A549 treated with AZD2906 at 1 μM for 4 hours (cell line): ENCODE measurements at places on chromosomes 1 and 21. TPM values are rescaled to one million over a fixed set of nuclear protein-coding genes. Genes with fewer than 3 reads are reported as not detected.

Gene RXFP4
- not detected in 5 replicates for total RNA-seq

Gene WNT2B
- total RNA-seq: 0.19 to 0.42 TPM (median 0.20 TPM) in 5 replicates

Gene DMBX1
- total RNA-seq: 0.49 to 0.93 TPM (median 0.82 TPM) in 5 replicates

Gene VWA5B1
- total RNA-seq: not detected in 5 replicates

Gene IRF6
- total RNA-seq: 0.13 to 0.30 TPM (median 0.15 TPM) in 5 replicates

Gene SLC44A5
- 0.03 to 0.05 TPM (median 0.04 TPM) in 4 of 5 replicates, not detected in the other for total RNA-seq

Gene HTR6
- 0.12 to 0.22 TPM (median 0.13 TPM) in 5 replicates for total RNA-seq

Gene BRDT
- not detected in 5 replicates for total RNA-seq

Gene LIX1L
- 10.7 to 15.2 TPM (median 12.5 TPM) in 5 replicates for total RNA-seq

Gene ATP13A2
- total RNA-seq: 25.3 to 30.5 TPM (median 28.1 TPM) in 5 replicates
